Stimulated activated CD4-positive, alpha-beta T cell treated with anti-CD3 and anti-CD28 coated beads, Interleukin-12 subunit alpha, Interleukin-12 subunit beta, amount 100 ng/mL, for 48 hours (primary cell): ENCODE measurements at places on chromosomes 6 and 20.

DNA sequence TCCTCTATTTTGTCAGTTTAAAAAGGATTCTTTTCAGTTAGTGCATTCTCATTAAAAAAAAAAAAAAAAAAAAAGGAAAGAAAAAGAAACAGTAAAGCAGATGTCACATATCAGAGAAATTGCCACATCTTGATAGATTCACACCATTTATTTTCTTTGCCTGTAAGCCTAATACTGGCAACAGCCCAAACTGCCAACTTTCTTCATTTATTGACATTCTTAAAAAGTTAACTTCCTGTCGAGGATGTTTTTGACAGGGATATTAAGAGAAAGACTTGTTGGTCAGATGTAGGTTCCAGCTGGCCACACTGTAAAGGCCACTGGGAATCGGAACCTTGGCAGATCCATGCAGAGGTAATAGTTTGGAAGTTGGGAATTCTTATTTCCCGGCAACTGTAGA, 332.6 kb downstream of the NRN1 start:
- no peak for DNase-seq

DNA sequence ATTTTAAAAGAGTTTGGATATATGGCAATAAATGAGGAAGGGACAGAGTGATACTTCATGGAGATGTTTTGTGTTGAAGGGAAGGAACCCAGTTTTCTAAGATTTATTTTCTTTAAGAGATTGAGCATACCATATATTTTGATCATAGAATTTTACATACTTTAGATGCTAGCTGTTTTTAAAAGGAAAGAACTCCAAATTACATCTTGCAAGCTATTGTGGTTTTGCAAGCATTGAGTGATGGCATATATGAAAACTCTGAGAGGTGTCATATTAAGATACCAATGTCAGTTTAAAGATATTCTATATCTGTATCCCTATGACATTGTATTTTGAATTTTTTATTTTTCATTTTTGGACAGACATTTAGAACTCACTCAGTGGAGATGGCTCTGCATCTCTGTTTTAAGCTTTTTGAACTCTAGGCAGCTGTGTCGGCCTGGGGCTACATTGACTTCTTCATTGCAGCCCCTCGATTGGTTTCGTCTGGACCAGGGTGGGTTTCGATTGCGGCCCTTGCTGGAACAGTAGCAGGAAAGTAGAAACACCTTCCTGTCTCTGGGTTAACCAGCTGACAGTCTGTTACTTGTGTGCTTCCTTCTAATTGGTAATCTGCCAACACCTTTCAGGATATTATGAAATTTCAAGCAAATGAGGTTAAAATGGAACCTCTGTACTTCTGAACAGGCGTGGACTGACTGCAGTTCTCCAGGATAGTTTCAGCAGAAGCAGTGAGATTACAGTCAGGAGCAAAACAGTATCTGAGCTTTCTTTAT, 14.0 kb downstream of the IGF2R start:
- no peak for DNase-seq

- no peak for DNase-seq
Observed at GRCh38 chr6:49906526-49906925, 40.2 kb upstream of the CRISP1 start.

DNA sequence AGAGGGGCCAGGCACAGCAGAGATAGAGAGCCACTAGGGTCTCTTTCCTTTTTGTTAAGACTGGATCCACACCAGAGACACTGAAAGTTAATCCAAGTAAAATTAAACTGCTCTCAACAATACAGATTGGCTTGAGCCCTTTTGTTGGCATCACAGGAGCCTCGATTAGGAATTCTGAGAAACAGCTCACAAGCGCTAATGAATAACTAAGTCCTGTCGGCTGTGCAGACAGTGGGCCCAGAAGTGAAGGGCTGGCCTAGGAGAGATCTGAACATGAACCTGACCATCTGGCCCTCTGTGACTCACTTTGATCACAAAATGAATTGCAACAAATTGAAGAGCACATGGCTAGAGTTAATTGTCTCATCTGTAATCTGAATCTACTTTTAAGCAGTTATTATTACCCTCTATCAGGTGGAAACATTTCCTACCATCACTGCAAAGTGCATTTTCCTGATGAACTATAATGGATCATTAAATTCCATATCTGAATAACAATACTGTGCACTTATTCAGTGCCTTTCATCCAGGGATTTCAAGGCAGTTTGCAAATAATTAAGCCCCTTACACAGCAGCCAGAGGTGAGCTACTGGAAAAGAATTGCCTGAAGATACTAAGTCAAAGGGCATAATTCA, 3.2 kb downstream of the BACH2 start:
- no peak for DNase-seq

GRCh38 chr20:2300420-2300819, 4.6 kb downstream of the TGM3 start:
- DNase-seq: no peak

GRCh38 chr6:163818719-163819118, 404.2 kb downstream of the QKI start:
- DNase-seq: no peak

DNA sequence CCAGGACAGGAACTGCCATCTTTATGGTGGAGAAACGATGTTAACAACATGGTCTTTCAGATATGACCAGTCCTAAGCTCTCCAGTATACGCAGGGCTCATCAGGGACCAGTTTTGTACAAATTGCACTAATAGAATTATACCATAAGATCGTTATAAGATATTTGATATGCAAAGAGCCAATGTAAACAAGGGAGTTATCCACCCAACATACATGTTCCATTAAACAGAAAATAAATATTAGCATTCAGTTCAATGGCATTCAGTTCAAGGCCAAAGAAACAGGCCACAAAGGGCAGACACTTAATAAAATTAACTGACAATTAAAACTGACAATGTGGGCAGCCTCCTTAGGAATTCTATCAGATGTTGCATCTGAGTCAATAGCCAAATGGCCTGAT, 2.6 kb downstream of the GFOD1 start:
- no peak for DNase-seq

DNA sequence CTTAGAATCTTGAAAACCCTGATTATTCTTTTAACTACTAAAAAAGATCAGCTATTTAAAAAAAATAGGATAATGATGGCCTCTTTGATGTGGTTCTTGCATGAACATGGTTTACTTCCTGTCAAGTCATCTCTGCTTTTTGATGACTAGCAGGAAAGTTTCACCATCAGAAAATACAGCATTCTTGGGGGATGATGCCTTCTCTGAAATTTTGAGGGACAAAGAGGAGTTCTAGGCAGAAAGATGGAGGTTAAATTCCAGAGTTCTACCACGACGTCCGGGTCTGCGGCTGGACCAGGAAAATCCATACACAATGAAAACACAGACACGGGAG, 130.4 kb downstream of the OLIG3 start:
- no peak for DNase-seq

GRCh38 chr20:63846128-63846771, 15.0 kb upstream of the ABHD16B start:
- DNase-seq: no peak

DNA sequence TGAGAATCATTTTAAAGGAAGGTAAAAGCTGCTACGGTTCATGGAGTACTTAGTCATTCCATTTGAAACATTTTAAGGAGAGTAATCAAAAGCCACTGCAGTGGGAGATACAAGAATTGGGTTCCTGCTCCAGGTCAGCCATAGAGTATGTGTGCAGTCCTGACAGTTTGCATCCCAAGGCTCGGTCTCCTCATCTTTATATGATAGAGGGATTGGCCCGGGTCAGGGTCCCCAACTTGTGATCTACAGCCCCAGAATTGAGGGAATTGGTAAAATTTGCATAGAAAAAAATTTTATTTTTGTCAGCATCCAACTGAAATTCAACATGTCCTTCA, 147.4 kb upstream of the PRND start:
- DNase-seq: no peak

GRCh38 chr20:32507998-32508774, 76.9 kb downstream of the NOL4L start:
- no peak for DNase-seq
